Kidney (tissue), 22 donors: ENCODE measurements at places on chromosomes 1 and 21. TPM values are rescaled to one million over a fixed set of nuclear protein-coding genes. Genes with fewer than 3 reads are reported as not detected.

Gene KCNQ4
- total RNA-seq, result 1.2 TPM

Gene GPR89A
- total RNA-seq, result 18.2 TPM

Gene IPO9
- 39.7 TPM for total RNA-seq

Gene SEC22B
- 29.8 TPM for total RNA-seq

Gene SPRR1B
- total RNA-seq, result not detected

Gene PLEKHN1
- 14.3 TPM for total RNA-seq

DNA sequence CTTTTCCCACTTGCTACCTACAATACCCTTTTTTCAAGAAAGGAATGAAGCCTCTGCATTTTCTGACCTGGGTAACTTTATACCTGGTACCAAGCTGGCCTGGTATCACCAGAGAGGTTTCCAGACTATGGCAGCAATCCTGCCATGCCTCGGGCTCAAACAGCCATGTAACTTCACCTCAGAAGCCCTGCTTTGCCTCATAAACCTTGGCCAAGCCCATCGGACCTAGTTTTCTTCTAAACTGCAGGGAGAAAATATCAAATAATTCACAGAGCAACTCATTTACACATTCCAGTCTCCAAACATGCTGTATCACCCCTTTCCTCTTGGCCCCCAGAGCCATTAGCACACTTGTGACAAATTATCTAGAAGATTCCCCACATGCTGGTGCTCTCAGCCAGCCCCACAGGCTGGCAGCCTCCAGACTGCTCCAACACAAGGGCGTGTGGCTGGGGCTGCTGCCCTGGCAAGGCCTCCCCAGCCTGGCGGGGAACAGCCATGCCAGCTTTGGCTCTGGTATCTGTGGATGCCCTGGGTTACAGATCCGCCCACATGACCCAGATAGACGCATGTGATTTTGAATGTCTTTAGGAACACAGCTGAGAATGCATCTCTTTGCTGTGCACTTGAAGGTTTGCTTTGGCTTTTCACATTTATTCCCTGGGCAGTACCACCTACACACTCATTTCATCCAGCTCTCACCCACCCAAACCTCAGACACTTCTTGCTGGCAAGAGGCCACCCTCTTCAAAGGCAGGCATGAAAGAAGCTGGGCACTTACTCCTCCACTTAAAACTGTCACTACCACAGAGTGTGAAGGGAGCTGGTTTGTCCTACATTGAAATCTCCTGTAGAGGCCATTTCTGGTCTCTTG, 70.0 kb upstream of the BCAR3 start:
- no peak overlapping the region for H3K27ac ChIP-seq
- peaks cover 10% of the 10 kb centered on the region for H3K4me1 ChIP-seq
- H3K27me3 ChIP-seq, result no peaks in the 10 kb centered on the region
- no peaks in the 10 kb centered on the region for H3K36me3 ChIP-seq
- H3K4me3 ChIP-seq, result no peak overlapping the region

GRCh38 chr1:34165422-34165921, 442 bp upstream of the CSMD2 start:
- no peaks in the 10 kb centered on the region for H3K4me1 ChIP-seq
- no peak for DNase-seq
- H3K27me3 ChIP-seq, result peaks cover 49% of the 10 kb centered on the region
- H3K36me3 ChIP-seq, result no peaks in the 10 kb centered on the region
- H3K27ac ChIP-seq, result no peak overlapping the region
- no peak overlapping the region for H3K4me3 ChIP-seq

GRCh38 chr1:39295901-39296300, 91.4 kb downstream of the MACF1 start:
- peaks cover 67% of the 10 kb centered on the region for H3K36me3 ChIP-seq
- no peak for DNase-seq
- H3K4me3 ChIP-seq, result no peak overlapping the region
- H3K27me3 ChIP-seq, result no peaks in the 10 kb centered on the region
- no peaks in the 10 kb centered on the region for H3K4me1 ChIP-seq

GRCh38 chr1:198113342-198113750, 43.5 kb upstream of the NEK7 start:
- no peaks in the 10 kb centered on the region for H3K4me1 ChIP-seq
- H3K36me3 ChIP-seq, result no peaks in the 10 kb centered on the region
- no peaks in the 10 kb centered on the region for H3K27me3 ChIP-seq
- DNase-seq, result no peak
- H3K27ac ChIP-seq, result no peak overlapping the region

- H3K36me3 ChIP-seq, result no peaks in the 10 kb centered on the region
- H3K27ac ChIP-seq, result no peak overlapping the region
- no peaks in the 10 kb centered on the region for H3K4me1 ChIP-seq
- no peak overlapping the region for H3K4me3 ChIP-seq
Observed at GRCh38 chr1:54501849-54502248, 46.2 kb upstream of the ACOT11 start.

- H3K36me3 ChIP-seq, result no peaks in the 10 kb centered on the region
- H3K27me3 ChIP-seq, result no peaks in the 10 kb centered on the region
- H3K4me1 ChIP-seq, result no peaks in the 10 kb centered on the region
- no peak for DNase-seq
- no peak overlapping the region for H3K27ac ChIP-seq
- no peak overlapping the region for H3K4me3 ChIP-seq
Observed at GRCh38 chr1:99218572-99218971, 45.7 kb upstream of the PLPPR4 start.
